B cell (primary cell): ENCODE measurements at places on chromosomes 1 and 21. TPM values are rescaled to one million over a fixed set of nuclear protein-coding genes. Genes with fewer than 3 reads are reported as not detected.

DNA sequence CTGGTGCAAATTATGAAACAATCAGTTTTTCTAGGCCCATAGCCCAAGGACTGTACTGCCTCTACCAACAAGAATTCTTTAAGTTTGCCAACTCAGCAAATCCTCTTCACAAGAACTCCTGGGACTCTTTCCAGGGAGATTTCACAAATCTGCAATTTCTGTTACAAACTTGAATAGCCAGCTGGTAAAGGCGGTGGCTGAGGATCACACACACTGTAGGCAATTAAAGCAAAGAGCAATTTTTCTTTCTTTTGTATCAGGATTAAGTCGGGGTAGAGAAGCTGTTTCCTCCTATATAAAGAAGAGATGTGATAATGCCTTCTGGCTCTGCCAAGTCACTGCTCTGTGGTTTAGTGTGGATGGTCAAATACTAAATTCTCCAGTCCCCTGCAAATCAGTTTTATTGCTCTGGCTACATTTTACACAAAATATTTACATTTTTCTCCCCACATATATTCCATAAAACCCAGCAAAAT, 1.7 kb downstream of the ALDH9A1 start:
- no peak overlapping the region for H3K27ac ChIP-seq
- no peak for DNase-seq
- no peak overlapping the region for H3K4me3 ChIP-seq
- H3K36me3 ChIP-seq, result peaks cover 3% of the 10 kb centered on the region

The IQGAP3 gene
- polyA plus RNA-seq, result 0.07 and 0.12 TPM in 2 replicates

DNA sequence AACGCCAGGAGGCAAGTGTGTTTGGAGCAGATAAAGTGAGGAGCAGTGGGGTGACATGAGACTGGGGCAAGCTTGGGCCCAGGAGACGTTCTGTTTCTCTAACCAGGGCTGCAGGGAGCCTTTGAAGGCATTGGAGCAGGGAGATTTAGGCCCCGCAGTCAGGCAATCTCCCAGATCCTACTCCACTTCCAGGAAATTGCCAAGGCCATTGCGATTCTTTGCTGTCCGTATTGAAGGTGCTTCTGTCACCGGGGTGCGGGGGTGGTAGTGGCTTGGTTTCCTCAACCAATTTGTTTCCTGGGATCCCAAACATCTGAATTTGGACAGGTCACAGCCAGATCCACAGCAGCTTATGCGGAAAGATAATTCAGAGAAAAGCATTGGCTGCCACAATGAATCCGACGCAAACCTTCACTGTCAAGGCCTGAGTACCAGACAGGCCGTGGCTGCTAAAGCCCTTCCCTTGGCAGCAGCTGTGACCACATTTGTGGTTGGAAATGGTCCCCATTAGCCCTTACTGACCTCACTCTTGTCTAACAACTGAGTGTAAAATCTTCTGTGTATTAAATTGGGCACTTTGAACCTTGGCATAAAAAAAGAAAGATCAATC, 385.6 kb downstream of the PTPRU start:
- DNase-seq, result no peak
- H3K4me1 ChIP-seq, result no peaks in the 10 kb centered on the region
- H3K27me3 ChIP-seq, result no peaks in the 10 kb centered on the region
- no peak overlapping the region for H3K4me3 ChIP-seq
- no peak overlapping the region for H3K27ac ChIP-seq

The ADAMTS4 gene
- 0.06 and 0.10 TPM in 2 replicates for polyA plus RNA-seq

DNA sequence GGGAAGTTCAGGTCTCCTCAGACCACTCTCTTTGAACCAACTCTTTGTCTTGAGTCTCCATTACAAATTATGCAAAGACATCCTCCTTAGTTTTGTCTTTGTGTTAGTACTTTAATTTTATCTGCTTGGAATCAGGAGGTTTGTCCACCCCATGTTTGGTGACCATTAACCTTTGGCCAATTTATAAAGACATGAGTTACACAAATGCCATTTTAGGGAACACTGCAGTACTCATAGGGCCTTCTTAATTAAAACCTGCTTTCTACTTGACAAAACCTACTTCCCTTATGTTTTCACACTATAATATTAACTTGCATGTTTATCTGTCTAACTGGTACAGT, 7.9 kb upstream of the CDC73 start:
- H3K27me3 ChIP-seq, result no peaks in the 10 kb centered on the region
- no peak overlapping the region for H3K27ac ChIP-seq
- H3K4me3 ChIP-seq, result no peak overlapping the region

DNA sequence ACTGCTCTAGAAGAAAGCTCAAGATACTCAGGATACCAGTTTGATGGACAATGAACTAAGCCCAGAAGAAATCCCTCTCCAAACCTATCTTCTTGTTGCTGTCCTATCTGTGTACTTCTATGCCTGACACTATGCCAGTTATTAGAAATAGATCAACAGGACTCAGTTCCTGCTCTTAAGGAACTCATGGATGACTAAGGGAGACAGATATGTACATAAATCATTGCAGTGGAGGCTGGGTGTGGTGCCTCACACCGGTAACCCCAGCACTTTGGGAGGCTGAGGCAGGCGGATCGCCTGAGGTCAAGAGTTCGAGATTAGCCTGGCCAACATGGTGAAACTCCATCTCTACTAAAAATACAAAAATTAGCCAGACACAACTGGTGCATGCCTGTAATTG, 42.4 kb upstream of the AK4 start:
- H3K27me3 ChIP-seq, result no peaks in the 10 kb centered on the region
- H3K27ac ChIP-seq, result no peak overlapping the region
- H3K4me1 ChIP-seq, result no peaks in the 10 kb centered on the region
- DNase-seq, result no peak
- no peak overlapping the region for H3K4me3 ChIP-seq
